ENCODE measurements at places on chromosomes 1 and 21. TPM values are rescaled to one million over a fixed set of nuclear protein-coding genes. Genes with fewer than 3 reads are reported as not detected.

Gene PRRC2C
- 68.7 TPM for total RNA-seq

Gene GJA8
- total RNA-seq, result not detected

Gene FNDC7
- total RNA-seq, result 0.33 TPM

Gene DPH2
- 75.4 TPM for total RNA-seq

Gene RC3H1
- total RNA-seq, result 18.9 TPM

Gene BTBD19
- 0.78 TPM for total RNA-seq

Gene FAM163A
- 0.11 TPM for total RNA-seq

Gene RGS16
- total RNA-seq, result 29.1 TPM

Gene PALMD
- total RNA-seq, result not detected

Measured in H7 (cell line).